ENCODE measurements at places on chromosomes 6 and 20.

DNA sequence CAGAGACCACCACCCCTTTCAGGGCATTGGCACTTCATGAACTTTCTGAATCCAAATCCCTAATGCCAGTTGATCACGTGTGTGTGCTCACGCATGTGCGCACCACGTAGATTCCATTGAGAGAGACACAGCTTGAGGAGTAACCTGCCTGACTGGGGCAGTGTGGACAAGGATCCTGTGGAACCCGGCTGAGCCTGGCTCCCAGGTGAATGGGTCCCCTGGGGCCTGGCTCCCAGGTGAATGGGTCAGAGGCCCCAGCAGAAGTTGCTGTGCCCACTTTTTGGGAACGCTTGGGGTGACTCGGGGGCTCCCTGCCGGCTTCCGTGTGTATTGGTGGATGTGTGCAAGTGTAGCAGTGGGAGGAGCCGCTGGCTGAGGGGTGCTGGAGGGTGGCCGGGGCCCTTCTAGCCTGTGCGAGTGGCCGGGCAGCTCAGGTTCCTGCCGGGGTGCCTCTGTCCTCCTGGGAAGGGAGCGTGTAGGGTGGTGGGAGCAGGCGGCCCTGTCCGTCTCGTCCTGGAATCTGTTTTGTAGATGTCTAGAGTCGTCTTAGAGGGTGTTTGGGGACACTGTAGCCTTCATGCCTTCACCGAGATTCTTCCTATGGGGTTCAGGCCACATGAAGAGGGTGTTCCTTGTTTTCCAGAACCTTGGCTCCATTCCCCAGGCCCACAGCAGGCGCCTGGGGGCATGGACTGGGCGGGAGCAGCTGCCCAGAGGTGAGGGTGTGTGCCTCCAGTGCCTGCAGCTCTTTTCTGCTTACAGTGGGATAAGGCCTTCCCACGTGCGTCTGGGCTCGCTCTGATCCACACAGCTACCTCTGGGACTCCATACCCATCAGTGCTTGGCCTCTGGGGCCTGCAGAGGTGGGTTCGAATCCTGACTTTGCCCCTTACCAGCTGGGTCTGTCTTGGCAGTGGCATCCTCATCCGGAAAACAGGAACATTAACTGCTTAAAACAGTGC is 3.2 kb downstream of the RBM38 start:
- DNase-seq: no peak

- no peak for DNase-seq
These were observed 663 bp downstream of the C6orf15 start for GRCh38 chr6:31111712-31112111.

DNA sequence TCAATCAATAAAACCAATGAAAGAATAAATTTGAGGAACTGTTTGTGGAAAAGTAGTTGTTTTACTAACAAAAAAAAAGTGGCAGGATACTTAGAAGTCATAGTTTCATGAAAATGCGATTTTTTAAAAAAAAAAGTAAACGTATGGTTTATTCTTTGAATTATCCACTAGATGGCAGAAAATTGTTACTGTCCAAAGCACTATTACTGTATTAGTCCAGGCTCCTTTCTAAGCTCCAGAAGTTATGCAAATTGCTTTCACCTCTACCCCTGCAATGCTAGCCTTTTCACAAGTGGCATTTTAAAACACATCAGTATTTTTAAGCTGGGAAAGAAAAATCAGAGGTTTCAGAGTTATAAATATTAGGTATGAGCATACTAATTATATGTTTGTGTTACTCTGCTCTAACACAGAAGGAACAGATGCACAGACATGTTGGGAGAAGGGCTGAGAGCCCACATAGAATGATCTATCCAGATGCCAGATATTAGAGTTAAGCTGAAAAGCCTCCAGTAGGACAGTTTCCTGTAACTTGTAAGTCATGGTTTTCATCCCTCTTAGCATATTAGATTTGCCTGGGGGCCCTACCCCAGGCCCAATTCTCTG is 63.9 kb downstream of the FHL5 start:
- DNase-seq: no peak

DNA sequence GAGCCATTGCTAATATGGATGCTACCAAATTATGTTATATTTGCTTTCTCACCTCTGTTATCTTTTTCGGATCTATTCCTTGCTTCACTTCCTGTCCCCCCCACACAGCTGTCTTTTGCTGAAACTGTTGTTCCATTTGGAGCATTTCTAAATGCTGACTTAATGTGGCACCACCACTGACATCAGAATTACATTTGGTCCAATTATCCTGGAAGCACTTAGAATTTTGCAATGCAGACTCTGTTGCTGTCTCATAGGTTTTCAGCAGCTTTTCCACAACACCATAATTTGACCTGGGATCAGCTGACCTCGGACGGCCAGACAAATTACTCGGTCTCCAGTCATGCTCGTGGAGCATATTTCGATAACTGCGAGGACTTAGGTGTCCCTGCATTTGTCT is 12.8 kb downstream of the KIAA0408 start:
- DNase-seq: no peak

GRCh38 chr6:14231501-14232280 is 114.1 kb downstream of the CD83 start:
- DNase-seq: no peak

DNA sequence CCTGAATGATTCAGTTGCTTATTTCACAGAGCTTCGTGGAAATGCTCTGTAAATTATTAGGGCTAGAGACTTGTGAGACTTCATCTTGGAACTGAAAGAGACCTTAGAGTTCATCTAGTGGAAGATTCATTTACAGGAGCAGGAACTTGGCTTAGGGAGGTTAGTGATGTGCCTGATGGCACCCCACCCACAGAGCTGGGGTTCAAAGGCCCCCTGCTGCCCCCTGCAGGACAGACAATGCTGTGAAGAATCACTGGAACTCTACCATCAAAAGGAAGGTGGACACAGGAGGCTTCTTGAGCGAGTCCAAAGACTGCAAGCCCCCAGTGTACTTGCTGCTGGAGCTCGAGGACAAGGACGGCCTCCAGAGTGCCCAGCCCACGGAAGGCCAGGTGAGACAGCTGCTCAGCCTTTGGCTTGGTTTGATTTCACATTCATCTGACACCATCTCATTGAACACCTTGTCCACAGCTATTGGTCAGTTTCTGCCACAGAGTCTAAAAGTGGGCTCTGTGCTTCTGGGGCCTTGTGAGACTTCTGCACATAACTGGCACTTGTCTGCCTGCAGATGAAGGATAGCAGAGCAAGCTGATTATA is 25.1 kb downstream of the MYBL2 start:
- DNase-seq: peak; percentile 11

DNA sequence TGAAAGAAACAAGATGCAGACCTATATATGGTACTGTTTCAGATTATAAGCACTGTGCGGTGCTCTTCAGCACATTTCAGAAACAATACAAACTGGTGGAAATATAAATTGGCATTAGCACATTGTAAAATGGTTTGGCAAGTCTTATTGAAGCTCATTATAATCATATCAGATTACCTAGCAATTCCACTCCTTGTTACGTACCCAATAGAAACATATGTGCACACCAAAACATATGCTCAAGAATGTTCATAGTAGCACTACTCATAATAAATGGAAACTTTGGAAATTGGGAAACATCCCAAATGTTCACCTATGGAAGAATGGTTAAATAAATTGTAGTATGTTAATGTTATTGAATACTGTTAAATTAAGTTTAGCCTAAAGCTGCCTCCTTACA is 54.9 kb upstream of the PLEKHG1 start:
- no peak for DNase-seq

GRCh38 chr6:2448826-2449571 is 203.6 kb upstream of the GMDS start:
- no peak for DNase-seq

DNA sequence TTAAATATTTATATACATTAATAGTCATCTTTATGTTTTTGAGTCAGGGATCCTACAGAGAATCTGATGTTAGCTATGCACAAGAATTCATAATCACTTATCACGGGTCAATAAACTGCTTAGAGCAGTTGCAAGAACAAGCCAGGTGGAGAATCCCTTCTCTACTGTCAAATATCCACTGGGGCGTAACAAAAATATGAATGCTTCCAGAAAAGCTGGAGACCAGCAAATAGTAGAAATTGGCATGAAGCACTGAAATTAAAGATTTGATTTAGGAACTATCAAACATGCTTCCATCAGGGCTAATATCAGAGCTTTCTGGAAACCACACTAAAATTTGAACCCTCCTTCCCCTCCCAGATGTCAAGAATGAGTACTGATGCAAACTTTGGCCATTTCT is 37.3 kb downstream of the ADGRG6 start:
- no peak for DNase-seq

GRCh38 chr6:32562940-32563339 is 26.7 kb downstream of the HLA-DRB1 start:
- DNase-seq: no peak

- no peak for DNase-seq
These were observed 125.6 kb downstream of the EYA2 start for GRCh38 chr20:47020231-47020630.

- no peak for DNase-seq
These were observed 55.3 kb upstream of the CEP85L start for GRCh38 chr6:118706702-118707101.

GRCh38 chr6:137702791-137703424 is 164.2 kb upstream of the TNFAIP3 start:
- DNase-seq: no peak

DNA sequence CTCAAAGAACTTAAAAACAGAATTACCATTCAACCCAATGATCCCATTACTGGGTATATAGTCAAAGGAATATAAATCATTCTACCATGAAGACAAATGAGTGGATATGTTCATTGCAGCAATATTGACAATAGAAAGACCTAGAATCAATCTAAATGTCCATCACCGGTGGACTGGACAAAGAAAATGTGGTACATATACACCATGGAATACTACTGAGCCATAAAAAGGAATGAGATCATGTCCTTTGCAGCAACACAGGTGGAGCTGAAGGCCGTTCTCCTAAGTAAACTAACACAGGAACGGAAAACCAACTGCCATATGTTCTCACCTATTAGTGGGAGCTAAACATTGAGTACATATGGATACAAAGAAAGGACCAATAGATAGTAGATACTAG is 576.7 kb upstream of the CITED2 start:
- no peak for DNase-seq

- DNase-seq: no peak
These were observed 93.7 kb downstream of the NRSN1 start for GRCh38 chr6:24219670-24220069.

GRCh38 chr6:13368079-13368730 is 39.9 kb upstream of the TBC1D7 start:
- no peak for DNase-seq

DNA sequence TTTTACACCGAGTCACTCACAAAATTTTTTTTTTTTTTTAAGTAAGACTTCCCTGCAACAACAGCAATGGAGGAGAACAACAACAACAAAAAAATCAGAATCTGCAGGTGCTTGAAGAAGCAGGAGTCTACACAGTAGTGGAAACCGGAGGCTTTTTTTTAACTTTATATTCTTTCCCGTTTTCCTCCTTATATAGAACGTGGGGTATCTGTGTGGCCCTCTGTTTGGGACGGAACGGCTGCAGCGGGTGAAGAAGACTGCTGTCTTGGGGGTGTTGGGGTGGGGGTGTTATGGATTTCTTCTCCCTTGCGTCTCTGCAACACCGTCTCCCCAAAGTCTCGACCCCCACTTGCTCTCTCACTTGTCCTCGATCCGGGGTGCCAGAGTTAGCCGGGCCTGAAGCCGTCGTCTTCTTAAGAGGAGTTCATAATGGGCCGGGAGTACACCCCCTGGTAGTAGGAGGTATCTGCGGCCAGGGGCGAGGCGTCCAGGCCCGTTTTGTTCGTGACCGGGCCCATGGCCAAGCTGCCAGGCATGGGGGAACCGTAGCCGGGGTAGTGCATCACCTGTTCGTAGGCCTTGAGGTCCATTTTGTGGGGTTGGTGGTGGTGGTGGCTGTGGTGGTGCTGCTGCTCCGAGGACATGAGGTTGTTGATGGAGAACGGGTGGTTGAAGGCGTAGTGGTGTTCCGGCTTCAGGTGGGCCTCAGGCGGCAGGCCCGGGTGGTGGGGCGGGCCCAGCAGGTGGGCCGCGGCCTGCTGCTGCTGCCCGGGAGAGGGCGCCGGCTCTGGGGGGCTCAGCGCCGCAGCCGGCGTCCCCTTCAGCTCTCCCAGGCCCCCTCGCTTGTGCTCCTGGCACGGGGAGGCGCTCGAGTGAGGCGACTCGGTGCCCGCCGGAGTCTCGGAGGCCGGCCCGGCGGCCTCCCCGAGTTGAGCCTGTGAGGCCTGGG is 2.7 kb downstream of the FOXA2 start:
- DNase-seq: no peak

DNA sequence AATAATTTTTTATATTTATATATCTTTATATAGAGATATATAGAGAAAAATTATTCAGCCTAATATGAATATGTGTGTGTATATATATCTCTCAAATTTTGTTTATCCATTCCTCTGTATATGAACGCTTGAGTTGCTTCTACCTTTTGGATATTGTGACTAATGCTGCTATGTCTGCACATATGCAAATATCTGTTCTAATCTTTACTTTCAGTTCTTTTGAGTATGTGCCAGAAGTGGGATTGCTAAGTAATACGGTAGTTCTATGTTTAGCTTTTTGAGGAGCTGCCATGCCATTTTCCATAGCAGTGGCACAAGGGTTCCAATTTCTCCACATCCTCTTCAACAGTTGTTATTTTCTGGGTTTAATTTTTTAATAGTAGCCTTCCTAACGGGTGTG is 72.8 kb upstream of the CEP85L start:
- DNase-seq: no peak

- DNase-seq: no peak
These were observed 428.8 kb downstream of the EPM2A start for GRCh38 chr6:145306489-145306888.

DNA sequence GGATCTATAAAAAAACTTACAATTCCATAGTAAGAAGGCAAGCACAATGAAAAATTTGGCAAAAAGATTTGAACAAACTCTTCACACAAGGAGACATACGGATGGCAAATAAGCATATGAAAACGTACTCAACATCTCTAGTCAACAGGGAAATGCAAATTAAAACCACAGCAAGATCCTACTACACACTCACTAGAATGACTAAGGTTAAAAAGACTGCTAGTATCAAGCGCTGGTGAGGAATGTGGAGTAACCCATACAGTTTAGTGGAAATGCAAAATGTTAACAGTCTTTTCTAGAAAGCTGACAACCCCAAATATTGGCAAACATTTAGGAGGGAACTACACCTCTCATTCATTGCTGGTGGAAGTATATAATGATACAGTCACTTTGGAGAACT is 175.9 kb upstream of the SGK1 start:
- DNase-seq: no peak

- no peak for DNase-seq
These were observed 103.6 kb downstream of the CDYL start for GRCh38 chr6:4879741-4880275.

GRCh38 chr20:3572151-3572550 is 91.0 kb downstream of the GFRA4 start:
- DNase-seq: no peak

DNA sequence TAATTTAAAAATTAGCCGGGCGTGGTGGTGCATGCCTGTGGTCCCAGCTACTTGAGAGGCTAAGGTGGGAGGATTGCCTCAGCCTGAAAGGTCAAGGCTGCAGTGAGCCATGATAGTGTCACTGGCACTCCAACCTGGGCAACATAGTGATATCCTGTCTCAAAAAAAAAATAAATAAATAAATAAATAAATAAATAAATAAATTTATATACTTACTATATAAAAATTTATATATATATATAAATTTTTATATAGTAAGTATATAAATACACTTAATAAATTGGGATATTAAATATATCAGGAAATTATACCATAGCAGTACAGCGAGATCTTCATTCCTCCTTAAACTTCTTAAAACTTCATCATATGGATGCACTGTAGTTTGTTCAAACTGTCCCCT is 23.0 kb upstream of the IPCEF1 start:
- no peak for DNase-seq

GRCh38 chr6:40909811-40910210 is 129.2 kb downstream of the UNC5CL start:
- no peak for DNase-seq
